ENCODE measurements at places on chromosomes 13 and 19.

- DNase-seq, result no peak
These were observed 65.6 kb downstream of the CELF5 start for GRCh38 chr19:3289971-3290569.

GRCh38 chr13:71517004-71517403 is 350.0 kb downstream of the DACH1 start:
- DNase-seq, result no peak

GRCh38 chr13:51282322-51282721 is 57.2 kb upstream of the SERPINE3 start:
- no peak for DNase-seq

GRCh38 chr13:111216166-111216960 is 101.3 kb downstream of the ARHGEF7 start:
- DNase-seq, result peak; percentile 53

DNA sequence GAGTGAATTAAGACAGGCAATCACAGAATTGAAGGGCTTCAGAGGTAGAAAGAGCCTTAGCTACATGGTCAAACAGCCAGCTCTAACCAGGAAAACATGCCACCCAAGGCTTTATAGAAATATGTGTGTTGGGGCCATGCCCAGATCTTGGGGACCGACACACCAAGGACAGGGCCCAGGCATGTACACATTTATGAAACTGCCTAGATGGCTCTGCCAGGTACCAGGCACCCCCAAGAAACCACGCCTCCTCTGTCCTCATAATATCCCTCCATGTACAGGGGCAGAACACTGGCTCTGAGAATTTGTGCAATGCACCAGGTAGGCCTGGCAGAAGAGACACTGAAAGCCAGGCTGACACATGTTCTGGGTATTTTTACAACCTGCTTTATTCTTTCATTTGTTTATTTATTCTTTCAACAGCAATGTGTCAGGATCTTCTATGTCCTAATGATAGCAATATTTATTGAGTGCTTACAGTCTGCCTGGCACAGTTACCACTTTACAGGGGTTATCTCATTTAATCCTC is 137.9 kb upstream of the LSM14A start:
- no peak for DNase-seq

- DNase-seq, result no peak
These were observed 10.6 kb upstream of the PDCD2L start for GRCh38 chr19:34393629-34394028.

- DNase-seq, result no peak
These were observed 1567.0 kb upstream of the SPRY2 start for GRCh38 chr13:81907787-81908372.

- DNase-seq, result no peak
These were observed 2591.7 kb upstream of the PCDH20 start for GRCh38 chr13:64007339-64007738.

DNA sequence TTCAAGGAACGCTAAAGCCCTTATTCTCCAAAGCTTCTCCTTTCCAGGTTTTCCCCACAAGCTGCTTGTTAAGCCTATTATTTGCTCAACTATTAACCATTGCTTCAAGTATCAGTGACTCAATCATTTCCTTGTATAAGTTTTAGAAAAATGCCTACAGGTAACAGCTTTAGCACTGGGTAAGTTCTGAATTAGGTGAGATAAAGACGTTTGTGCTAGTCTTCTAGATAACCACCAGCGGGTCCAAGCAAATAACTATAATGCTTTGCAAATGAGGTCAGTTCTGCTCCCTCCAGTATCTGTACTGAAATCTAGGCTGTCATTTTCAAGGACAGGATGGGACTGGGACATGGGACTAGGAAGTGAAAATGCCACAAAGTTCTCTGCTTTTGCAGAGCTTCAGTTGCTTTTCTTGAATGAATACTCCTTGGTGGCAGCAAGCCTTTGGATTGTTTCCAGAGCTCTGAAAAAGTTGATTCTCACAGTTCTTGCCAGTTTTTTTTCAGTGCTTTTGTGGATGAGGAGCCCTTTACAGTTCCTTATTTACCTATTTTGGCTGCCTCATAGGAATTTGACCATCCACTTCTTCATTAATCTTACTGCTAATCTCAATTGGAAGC is 1487.7 kb downstream of the EFNB2 start:
- DNase-seq, result no peak

DNA sequence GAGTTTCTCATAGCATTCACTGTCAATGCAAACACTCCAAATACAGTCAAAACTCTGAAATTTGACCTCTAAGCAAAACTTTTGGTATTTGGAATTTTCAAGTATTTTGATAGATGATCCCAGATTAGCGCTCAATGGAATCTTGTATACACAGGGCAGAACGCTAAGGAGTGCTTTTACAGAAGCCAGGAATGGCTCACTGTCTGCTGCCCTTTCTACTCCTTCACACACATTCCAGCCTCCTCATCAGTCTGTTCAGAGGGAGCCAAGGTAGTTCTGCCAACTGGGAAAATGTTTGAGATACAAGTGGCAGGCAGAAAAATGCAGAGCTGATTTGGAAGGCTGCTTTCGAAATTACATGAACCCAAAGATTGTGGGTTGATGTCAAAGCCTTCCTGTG is 4.4 kb upstream of the STARD13 start:
- no peak for DNase-seq

DNA sequence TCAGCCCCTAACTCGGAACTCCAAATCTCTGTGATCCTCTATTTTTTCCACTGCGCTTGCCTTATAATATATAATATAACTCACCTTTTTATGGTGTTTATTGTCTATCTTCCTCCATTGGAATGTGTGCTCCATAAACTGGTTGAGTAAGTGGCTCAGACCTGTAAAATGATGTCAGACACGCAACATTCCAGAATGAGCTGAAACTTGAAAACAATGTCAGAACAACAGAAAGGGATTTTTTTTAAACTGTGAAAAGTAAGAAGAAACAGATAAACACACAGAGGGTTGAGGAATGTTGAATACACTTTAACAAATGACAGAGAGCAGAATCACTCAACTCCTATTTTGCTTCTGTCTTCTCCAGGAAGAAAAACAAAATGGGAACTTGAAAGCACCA is 19.1 kb upstream of the FAM216B start:
- DNase-seq, result no peak

DNA sequence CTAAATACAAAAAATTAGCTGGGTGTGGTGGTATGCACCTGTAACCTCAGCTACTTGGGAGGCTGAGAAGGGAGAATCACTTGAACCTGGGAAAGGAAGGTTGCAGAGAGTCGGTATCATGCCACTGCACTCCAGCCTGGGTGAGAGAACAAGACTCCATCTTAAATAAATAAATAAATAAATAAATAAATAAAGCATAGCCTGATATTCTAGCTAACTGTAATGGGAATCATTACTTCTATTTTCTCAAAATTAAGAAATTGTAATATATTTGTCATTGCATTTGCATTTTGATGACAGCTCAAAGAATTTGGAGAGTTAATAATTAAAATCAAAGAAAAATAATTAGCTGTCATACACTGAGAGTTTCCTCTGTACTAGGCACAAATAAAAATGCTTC is 561.1 kb downstream of the EFNB2 start:
- no peak for DNase-seq

GRCh38 chr13:60032851-60033250 is 130.9 kb downstream of the DIAPH3 start:
- no peak for DNase-seq

DNA sequence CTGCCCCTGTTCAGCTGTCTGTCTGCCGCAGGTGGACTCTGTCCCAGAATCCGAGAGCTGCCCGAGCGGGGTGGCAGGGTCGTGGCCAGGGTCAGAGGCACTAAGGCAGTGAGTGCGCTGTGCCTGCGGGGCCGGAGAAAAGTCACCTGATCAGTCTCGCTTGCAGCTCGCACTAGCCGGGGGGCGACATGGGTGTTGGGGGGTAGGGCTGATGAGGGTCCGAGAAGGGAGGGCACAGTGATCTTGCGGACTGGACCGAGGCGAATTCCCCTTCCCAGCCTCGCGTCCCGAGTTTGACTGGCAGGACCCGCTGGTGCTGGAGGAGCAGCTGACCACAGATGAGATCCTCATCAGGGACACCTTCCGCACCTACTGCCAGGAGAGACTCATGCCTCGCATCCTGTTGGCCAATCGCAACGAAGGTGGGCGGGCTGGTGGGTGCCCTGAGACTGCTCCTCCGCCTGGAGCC is 627 bp downstream of the GCDH start:
- no peak for DNase-seq

DNA sequence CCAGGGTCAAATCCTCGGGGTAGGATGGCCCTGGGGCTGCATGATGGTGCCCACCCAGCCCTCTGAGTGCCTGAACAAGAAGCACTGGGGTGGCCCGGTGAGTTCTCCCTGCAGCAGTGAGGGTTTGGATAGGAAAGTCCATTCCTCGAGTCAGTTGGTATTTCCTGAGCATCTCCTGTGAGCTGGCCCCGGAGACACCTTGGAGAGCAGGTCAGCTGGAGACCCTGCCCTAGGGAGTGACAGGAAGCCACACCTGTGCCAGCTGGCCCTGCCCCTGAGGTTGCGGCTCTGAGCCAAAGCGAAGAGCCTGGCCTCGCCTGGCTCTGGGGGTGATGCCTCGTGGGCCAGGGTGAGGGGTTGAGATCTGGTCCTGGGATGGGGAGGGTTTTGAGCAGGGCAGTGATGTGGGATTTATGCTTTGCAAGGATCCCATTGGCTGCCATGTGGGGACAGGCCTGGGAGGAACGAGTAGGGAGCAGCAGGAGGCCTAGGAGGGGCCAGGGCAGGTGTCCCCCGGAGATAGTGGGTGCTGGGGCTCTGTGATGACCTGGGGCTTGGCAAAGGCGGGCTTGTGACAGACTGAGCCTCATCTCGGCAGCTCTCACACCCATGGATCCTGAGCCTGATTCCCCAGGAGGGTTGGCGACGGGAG is 16.0 kb downstream of the CRTC1 start:
- no peak for DNase-seq

- no peak for DNase-seq
These were observed 7.4 kb downstream of the SHFL start for GRCh38 chr19:10093295-10094186.

DNA sequence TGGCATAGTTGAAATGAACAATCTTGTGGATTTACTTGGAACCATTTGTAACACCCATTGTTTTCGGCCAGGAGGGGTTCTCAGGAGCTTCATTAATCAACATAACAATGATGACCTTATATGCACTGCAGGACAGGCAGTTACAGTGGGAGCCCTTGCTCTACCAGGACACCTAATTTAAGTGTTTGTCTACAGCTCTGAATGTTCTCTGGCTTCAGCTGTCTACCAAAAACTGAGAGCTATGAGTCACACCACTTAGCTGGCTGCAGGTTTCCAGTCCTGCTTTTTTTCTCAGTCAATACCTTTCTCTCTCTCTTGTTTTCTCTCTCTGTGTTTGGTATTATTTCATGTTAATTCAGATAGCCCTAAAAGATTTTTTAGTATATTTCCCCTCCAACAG is 105.4 kb upstream of the MBNL2 start:
- DNase-seq, result no peak

GRCh38 chr19:10321874-10322835 is 6.3 kb upstream of the FDX2 start:
- no peak for DNase-seq

- peak; percentile 60 for DNase-seq
These were observed 84.0 kb downstream of the MZT1 start for GRCh38 chr13:72643311-72643989.

DNA sequence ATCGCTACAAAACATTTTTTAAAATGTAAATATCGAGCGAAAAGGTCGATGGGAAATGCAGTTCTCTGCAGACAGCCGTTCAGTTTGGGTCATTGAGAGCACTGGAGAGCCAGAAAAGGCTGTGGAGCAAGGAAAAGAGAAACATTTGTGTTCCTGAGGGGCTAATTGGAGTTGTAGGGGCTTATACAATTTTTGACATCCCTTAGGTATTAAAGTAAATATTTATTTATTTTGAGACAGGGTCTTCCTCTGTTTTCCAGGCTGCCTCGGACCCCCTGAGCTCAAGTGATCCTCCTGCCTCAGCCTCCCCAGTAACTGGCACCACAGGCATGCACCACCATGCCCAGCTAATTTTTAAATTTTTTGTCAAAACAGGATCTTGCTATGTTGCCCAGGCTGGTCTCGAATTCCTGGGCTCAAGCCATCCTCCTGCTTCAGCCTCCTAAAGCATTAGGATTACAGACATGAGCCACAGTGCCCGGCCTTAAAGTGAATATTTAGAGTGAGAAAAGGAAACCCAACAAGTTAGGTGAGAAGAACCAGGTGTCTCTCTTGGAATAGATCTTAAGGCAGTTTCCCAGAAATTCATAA is 825 bp upstream of the YIF1B start:
- no peak for DNase-seq

DNA sequence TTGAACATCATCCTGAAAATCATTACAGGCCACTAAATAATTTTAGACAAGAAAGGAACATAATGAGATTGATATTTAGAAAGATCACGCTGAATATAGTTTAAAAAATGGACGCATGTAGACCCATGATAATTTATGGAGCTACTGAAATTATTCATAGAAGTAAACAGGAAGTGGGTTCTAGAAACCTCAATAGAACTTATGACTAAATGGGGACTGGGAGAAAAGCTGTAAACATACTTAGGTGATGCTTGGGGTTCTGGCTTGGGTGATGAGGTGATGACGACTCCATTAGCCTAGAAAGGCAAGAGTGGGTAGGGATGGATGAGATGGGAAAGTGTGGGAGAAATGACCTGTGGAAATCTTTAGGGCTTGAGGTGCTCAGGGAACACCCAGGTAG is 484.0 kb downstream of the MYO16 start:
- no peak for DNase-seq

DNA sequence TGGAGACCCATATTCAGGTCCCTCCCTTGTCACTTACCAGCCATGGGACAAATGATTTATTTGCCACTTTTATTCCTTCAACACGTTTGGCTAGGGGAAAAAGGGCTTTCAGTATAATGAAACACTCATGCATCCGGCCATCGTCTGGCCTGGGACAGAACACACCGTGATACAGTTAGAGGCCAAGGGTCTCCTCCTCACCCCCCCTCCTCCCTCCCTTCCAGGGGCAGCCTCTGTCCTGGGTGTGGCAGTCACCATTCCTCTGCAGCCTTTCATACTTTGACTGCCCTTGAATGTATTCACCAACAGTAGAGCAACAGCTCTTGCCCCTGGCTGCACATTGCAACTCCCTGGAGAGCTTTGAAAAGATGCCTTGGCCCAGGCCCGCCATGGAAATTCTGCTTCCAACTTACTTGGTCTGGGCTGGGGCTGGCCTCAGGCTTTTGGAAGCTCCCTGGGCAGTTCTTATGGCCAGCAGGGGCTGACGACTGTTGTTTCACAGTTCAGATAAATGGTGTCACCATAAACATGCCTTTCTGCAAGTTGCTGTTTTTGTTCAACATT is 3.0 kb downstream of the PAK4 start:
- no peak for DNase-seq

DNA sequence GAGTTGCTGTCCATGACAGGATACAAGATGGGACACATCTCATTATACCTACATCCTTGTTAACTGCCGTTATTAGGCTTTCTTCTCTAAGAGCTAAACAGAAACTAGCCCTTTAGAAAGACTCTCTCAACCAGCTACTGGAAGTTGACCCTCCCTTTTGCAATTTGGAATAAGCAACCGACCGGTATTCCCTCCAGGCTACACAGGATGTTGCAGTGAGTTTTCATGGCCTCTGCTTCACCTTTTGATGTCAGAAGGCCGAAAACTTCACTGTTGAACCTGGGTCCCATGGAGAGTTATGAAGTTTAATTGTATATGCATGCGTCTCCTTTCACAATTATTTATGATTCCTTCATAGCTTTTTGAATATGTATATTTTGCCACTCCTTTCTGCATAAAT is 1042.5 kb upstream of the SPRY2 start:
- no peak for DNase-seq

Measured in SK-MEL-5 (cell line).